BE2C (cell line): ENCODE measurements at places on chromosomes 3 and 15.

DNA sequence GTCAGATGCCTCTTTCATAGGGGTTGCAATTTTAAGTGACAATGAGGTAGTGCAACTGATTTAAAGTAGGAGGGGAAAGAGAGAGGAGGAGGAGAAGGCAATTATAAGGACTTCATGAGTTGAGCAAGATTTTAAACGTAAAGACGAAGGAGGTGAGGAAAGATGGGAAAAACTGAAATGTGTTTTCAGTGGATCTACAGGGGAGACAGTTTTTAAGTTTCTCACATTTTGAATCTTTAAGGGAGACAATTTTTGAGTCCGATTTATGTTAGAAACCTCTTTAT lies 68.7 kb upstream of the LIMD1 start:
- DNase-seq, result no peak

DNA sequence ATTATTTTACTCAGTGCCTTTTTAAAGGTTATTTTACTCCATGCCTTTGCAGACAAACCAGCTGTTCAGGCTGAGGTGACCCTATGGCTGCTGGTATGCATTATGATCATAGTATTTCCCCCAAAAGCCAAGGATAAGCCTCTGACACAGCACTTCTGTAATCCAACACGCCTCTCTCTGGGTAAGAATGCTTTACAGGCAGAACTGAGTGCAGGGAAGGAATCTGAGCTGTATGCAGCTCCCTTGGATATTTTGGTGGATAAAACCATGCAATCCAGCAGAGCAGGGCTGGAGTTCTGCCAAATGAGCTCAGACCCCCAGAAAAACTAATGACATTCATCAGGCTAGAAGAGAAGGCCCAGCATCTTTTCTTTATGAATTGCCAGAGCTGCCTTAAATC lies 11.7 kb upstream of the MAP1A start:
- DNase-seq, result no peak

DNA sequence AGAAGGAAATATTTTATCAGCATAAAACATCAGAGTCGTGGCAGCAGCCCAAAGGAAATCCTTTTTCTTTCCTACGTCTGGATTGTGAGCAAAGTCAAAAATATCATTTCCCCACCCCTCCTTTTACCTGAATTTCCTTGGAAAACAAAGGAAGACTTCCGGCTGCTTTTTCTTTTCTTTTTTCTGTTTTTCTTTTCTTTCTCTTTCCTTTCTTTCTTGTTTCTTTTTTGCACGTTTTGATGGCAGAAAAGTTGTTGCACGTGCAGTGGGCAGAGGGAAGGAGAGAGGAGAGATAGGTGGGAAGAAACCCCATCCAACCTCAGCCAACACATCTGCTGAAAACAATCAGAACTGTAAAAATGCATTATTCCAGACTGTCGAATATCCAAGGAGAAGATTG lies 544 bp upstream of the MYO1E start:
- no peak for DNase-seq

DNA sequence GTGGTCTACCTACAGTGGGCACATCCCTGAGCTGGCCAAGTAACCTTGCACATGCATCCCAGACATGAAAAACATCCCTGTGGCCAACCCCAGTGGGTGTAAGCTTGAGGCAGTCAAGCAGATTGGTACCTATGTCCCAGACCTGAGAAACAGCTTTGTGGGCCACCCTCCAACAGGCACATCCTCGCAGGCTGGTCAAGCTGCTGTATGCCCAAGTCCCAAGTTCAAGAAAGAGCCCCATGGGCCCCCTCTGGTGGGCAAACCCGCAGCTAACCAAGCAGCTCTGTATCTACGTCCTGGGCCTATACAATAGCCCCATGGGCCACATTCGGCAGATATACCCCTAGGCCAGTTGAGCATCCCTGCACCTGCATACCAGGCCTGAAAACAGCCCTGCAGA lies 186.3 kb upstream of the GPR149 start:
- DNase-seq, result no peak

DNA sequence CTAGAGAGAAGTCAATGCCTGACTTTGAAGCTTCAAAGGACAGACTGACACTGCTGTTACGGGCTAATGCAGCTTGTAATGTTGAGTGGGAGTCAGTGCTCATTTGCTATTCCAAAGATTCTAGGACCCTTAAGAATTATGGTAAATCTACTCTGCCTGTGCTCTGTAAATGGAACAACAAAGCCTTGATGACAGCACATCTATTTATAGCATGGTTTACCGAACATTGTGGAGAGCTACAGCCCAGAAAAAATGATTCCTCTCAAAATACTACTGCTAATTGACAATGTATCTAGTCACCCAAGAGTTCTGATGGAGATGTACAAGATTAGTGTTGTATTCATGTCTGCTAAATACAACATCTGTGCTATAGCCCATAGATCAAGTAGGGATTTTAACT lies 262.3 kb downstream of the EPHA6 start:
- DNase-seq, result no peak
